ENCODE measurements at places on chromosomes 12 and 14. TPM values are rescaled to one million over a fixed set of nuclear protein-coding genes. Genes with fewer than 3 reads are reported as not detected.

DNA sequence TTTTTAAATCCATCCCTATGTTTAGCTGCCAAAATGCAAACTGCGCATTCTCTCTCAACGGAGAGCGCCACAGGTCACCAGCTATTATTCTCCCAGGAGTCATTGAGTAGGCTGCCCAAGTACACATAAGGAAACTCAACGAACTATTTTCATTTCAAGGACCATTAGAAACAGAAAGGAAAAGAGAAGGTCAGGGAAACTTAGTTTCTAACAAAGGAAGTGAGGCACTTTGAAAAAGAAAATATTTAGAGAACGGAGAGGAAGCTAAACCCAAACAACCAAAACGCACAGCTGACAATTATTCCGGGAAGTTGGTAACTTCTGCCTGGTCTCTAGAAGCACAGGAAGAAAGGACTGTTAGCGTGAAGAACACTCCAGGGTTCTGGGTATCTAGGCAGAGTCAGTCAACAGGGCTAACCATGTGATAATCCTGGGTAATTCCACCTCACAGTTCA is 23.5 kb downstream of the GPHB5 start:
- H3K27ac ChIP-seq: no peak overlapping the region
- H3K4me1 ChIP-seq: no peaks in the 10 kb centered on the region
- H3K4me3 ChIP-seq: no peak overlapping the region
- no peaks in the 10 kb centered on the region for H3K36me3 ChIP-seq
- DNase-seq: no peak

GRCh38 chr14:34220921-34221320 is 241.1 kb downstream of the SPTSSA start:
- H3K36me3 ChIP-seq: no peaks in the 10 kb centered on the region
- H3K4me1 ChIP-seq: no peaks in the 10 kb centered on the region
- H3K27me3 ChIP-seq: no peaks in the 10 kb centered on the region
- H3K4me3 ChIP-seq: no peak overlapping the region
- no peak for DNase-seq
- H3K27ac ChIP-seq: no peak overlapping the region

DNA sequence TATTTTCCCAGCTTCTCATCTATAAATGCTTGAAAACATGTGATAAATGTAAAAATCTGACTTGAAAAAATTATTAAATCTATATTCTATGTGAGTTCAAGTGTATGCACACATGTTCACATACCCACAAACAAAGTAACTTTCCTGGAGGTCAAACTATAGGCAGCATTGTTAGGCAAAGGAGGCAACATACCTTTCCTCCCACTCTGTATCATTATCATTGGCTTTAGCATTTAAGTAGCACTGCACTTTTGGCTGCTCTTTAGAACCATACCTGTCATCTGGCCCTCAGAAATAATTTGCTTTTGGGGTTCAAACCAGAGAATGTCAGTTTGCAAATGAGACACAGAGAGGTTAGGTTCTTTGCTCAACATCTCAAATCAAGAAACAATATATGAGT is 102.4 kb upstream of the CCDC196 start:
- H3K36me3 ChIP-seq: no peaks in the 10 kb centered on the region
- no peak overlapping the region for H3K4me3 ChIP-seq
- DNase-seq: no peak

DNA sequence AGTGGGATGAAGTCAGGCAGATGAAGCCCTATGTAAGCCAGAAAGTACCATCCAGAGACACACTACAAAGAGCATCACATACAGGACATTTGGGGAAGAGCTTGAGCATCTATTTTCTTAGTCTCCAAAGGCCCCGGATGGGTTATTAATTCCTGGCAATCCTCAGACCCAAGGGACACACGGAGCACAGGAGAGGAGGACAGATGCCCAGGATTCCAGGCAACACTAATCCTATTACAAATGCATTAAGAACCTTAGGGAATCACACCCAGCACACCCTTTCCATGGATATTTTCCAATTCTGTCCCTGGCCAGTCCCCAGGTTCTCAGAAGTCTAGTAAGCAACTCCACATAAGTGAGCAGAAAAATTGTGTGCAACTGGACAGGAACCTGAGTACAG is 65.9 kb downstream of the CMKLR1 start:
- H3K27ac ChIP-seq: no peak overlapping the region
- H3K27me3 ChIP-seq: no peaks in the 10 kb centered on the region
- no peaks in the 10 kb centered on the region for H3K4me1 ChIP-seq

DNA sequence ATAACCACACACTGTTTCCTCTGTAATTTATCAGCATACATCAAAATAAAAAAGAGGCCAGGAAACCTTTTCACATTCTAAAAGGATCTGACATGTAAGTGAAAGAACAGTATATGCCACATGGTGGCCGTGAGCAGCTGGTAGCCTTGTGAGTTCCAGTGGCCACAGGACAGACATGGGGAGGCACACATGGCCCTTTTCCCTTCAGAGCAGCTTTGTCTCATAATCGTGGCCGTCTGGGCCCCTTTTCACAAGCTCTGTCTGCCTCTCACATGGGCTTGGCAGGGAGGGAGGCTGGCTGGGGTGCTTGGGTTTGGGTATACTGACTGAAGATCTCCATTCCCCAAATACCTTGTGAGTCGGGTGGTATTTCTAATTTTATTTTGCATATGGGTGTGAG is 1.5 kb upstream of the ZDHHC22 start:
- no peak overlapping the region for H3K4me3 ChIP-seq
- no peak for DNase-seq
- H3K4me1 ChIP-seq: peaks cover 10% of the 10 kb centered on the region
- H3K27ac ChIP-seq: no peak overlapping the region
- H3K27me3 ChIP-seq: no peaks in the 10 kb centered on the region
- no peaks in the 10 kb centered on the region for H3K36me3 ChIP-seq

GRCh38 chr12:131415781-131416180 is 295.1 kb upstream of the SFSWAP start:
- H3K27ac ChIP-seq: no peak overlapping the region
- DNase-seq: peak; percentile 59
- H3K4me3 ChIP-seq: no peak overlapping the region
- H3K27me3 ChIP-seq: no peaks in the 10 kb centered on the region
- H3K36me3 ChIP-seq: no peaks in the 10 kb centered on the region

- DNase-seq: no peak
- H3K27me3 ChIP-seq: no peaks in the 10 kb centered on the region
- no peak overlapping the region for H3K27ac ChIP-seq
- no peaks in the 10 kb centered on the region for H3K4me1 ChIP-seq
- no peaks in the 10 kb centered on the region for H3K36me3 ChIP-seq
These were observed 167.2 kb downstream of the GCH1 start for GRCh38 chr14:54735424-54735823.

- peak; percentile 70 for DNase-seq
- peak overlapping the region; percentile 85 for H3K27ac ChIP-seq
- H3K36me3 ChIP-seq: no peaks in the 10 kb centered on the region
- no peaks in the 10 kb centered on the region for H3K27me3 ChIP-seq
These were observed 67.8 kb upstream of the CAPRIN2 start for GRCh38 chr12:30822385-30823155.

DNA sequence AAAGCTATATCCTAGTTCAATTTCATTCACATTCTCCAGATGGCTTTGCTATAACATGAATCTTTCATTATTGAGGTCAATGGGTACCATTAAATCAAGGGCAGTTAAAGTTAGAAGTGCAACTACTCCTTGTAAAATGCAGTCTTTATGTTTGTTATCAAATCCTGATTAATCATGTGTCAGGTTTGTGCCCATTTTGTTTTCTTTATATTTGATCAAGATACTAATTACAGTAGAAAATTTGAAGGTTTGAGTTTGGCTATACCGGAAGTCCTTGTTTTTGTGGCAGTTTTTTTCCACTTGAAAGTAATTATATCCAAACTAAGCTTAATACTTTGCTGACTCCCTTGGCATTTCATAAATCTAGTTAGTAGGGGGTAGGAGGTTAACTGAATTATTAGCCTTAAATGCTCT is 513.0 kb downstream of the DIO2 start:
- no peak overlapping the region for H3K27ac ChIP-seq
- no peaks in the 10 kb centered on the region for H3K36me3 ChIP-seq
- no peak overlapping the region for H3K4me3 ChIP-seq
- no peak for DNase-seq
- no peaks in the 10 kb centered on the region for H3K4me1 ChIP-seq
- no peaks in the 10 kb centered on the region for H3K27me3 ChIP-seq

DNA sequence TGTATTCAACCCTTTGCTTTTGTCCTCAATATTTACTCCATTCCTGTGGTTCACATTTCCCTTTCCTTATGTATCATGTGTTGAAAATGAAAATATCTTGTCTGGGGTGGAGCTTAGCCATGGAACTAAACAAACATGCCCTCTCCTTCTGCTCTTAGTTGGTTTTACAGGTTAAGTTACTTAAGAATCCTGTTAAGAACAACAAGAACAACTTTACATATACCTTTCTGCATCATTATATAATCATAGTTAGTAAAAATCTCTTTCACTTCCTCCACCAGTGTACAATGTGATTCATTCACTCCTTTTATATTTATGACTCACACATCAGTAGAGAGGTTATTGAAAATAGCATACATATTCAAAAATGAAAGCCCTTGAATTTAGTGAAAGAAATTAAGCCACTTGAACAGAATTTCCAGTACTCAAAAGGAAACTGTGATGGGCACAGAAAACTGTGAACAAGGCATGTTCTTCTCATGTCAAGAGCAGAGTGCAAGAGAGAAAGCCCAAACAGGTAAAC is 307.7 kb downstream of the CCDC91 start:
- no peak overlapping the region for H3K27ac ChIP-seq
- H3K27me3 ChIP-seq: no peaks in the 10 kb centered on the region
- no peak overlapping the region for H3K4me3 ChIP-seq
- no peaks in the 10 kb centered on the region for H3K36me3 ChIP-seq

- H3K27me3 ChIP-seq: no peaks in the 10 kb centered on the region
- H3K36me3 ChIP-seq: no peaks in the 10 kb centered on the region
- DNase-seq: peak; percentile 59
- H3K4me1 ChIP-seq: peaks cover 30% of the 10 kb centered on the region
These were observed 105.0 kb downstream of the PPP2R5E start for GRCh38 chr14:63438065-63438757.

GRCh38 chr14:71481021-71481654 is 451.1 kb upstream of the RGS6 start:
- H3K4me3 ChIP-seq: no peak overlapping the region
- H3K36me3 ChIP-seq: no peaks in the 10 kb centered on the region
- no peak overlapping the region for H3K27ac ChIP-seq
- no peaks in the 10 kb centered on the region for H3K4me1 ChIP-seq
- H3K27me3 ChIP-seq: no peaks in the 10 kb centered on the region

GRCh38 chr14:90510159-90510558 is 113.3 kb downstream of the CALM1 start:
- peaks cover 9% of the 10 kb centered on the region for H3K4me1 ChIP-seq
- H3K4me3 ChIP-seq: no peak overlapping the region
- no peaks in the 10 kb centered on the region for H3K27me3 ChIP-seq
- H3K27ac ChIP-seq: no peak overlapping the region
- no peaks in the 10 kb centered on the region for H3K36me3 ChIP-seq

DNA sequence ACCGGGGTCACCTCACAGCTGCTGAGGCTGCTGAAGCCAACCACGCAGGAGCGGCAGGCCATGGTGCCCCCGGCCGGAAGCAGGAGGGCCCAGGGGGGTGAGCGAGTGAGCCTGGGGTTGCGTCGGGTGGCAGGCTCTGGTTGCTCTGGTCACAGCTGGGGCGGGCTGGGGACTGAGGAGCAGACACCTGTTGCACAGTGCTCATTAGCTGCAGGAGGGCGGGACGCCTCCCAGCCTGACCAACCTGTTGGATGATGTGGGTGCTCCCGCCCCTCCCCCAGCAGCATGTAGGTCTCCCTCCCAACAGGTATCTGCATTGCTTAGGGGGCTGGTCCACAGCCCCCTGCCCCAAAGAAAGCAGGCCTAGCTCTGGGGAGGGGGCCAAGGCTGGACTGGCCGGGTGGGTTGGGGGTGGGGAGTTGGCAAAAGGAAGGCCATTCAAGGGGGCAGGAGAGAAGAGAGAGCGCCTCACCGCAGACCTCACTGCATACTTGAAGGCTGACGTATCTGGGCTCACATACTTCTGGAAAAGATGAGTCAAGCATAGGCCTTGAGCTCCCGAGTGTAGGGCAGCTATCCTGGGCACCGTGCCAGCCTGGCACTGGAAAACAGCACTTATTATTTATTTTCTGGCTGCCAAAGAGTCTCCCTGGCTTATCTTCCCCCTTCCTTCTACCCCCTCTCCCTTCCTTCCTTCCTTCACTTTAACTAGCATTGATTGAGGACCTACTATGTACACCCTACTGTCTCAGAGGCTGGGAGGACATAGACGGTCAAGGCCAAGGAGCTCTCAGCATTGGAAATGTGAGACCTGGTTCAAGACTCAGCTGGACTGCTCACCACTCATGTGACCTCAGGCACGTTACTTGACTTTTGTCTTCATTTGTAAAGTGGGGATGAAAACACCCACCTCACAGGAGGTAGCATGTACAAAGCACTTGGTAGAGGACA is at the start of gene KRT80:
TSS of gene KRT80 (minus strand) at position 174 of the 951 bp plus-strand sequence. CDS start at position 62, 112 bp downstream.
- H3K36me3 ChIP-seq: no peaks in the 10 kb centered on the region
- DNase-seq: peak; percentile 94
- H3K4me3 ChIP-seq: no peak within 1 kb of the TSS
- H3K27me3 ChIP-seq: no peaks in the 10 kb centered on the region
- peaks cover 35% of the 10 kb centered on the region for H3K4me1 ChIP-seq

GRCh38 chr12:122934722-122935121 is 31.5 kb downstream of the ABCB9 start:
- no peak overlapping the region for H3K27ac ChIP-seq
- H3K4me3 ChIP-seq: no peak overlapping the region
- DNase-seq: no peak

DNA sequence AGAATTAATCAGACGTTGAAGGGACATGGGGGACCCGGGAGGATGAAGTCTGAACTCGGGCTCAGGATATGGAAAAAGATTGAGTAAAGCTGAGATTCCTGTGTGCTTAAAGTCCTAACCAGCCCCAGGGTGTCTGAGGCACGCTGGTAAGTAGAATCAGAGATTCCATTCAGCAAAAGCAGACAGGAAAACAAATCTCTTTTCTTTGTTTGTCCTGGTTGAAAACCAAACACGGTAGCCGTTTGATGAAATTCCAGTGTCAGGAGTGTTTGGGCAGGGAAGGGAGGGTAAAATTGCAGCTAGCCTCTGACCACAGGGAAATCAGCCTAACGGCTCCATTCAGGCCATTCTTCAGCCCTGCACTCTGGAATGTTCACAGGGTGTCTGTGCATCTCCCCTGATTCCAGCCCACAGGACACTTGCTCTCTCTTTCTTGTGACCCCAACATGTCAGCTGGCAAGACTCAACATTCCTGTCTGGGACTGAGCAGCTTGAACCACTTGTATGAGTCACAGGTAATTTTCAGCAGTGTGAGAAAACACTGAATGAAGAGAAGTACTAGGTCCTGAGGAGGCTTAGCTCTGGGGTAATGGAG is 31.0 kb downstream of the NINJ2 start:
- DNase-seq: no peak
- H3K4me1 ChIP-seq: peaks cover 20% of the 10 kb centered on the region
- H3K27me3 ChIP-seq: no peaks in the 10 kb centered on the region
- H3K4me3 ChIP-seq: no peak overlapping the region
- no peak overlapping the region for H3K27ac ChIP-seq

- H3K27me3 ChIP-seq: no peaks in the 10 kb centered on the region
- peak overlapping the region; percentile 92 for H3K27ac ChIP-seq
- peaks cover 39% of the 10 kb centered on the region for H3K4me1 ChIP-seq
- no peak for DNase-seq
- H3K36me3 ChIP-seq: no peaks in the 10 kb centered on the region
- peak overlapping the region; percentile 82 for H3K4me3 ChIP-seq
These were observed 895 bp upstream of the PRKAB1 start for GRCh38 chr12:119666900-119667576.

Gene BBS10
- total RNA-seq: 8.3 TPM

Gene TSPAN8
- 1.3 TPM for total RNA-seq

Gene CEBPE
- 0.19 TPM for total RNA-seq

Gene HNF1A
- total RNA-seq: 0.81 TPM

Gene GDF3
- total RNA-seq: not detected

Gene LGMN
- total RNA-seq: 58.1 TPM

Gene PPP1R36
- total RNA-seq: 22.4 TPM

Gene MIA2
- total RNA-seq: 40.8 TPM

Gene ADAM21
- 4.6 TPM for total RNA-seq

Gene CLEC14A
- total RNA-seq: 7.9 TPM

Gene RAB2B
- 40.1 TPM for total RNA-seq

Gene ANKRD9
- 153 TPM for total RNA-seq

Data from testis (tissue), 5 donors.